ENCODE measurements at places on chromosomes 3 and 15.

DNA sequence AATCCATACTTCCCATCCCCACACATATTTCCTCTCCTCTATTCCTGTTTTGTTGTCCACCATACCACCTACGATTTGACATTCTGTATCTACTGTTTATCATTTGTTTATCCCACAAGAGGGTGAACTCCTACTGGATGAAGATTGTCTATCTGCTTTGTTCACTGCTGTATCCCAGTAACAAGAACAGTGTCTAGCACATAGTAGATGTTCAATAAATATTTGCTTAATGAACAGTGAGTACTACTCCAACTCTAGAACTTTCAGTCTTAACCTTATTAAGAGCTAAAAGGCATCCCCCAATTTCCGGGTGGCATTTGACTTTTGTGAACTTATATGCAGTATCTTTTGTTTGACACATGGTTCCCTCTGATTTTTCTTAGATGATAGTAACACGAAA, 1.3 kb downstream of the PYGO1 start:
- H3K4me1 ChIP-seq: peaks cover 10% of the 10 kb centered on the region
- peak overlapping the region; percentile 84 for H3K4me3 ChIP-seq
- no peaks in the 10 kb centered on the region for H3K36me3 ChIP-seq
- no peaks in the 10 kb centered on the region for H3K27me3 ChIP-seq

DNA sequence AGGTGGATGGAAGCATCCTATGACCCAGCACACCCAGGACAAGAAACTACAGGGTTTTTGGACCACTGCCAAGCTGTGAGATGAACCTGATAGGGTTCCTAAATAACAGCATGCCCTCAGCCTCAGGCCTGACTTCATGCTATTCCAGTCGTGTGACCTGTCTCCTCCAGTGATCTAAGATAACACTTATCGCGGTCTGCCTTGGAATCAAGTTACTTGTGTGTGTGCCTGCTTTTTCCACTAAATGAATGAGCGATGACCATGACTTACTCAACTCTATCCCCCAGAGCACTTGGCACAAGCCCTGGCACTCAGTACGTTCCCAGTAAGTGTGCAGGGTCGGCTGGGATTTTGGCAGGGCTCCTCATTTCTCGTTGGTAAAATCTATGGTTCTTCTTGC, 172.7 kb upstream of the TP63 start:
- H3K4me1 ChIP-seq: no peaks in the 10 kb centered on the region
- H3K4me3 ChIP-seq: no peak overlapping the region
- H3K36me3 ChIP-seq: no peaks in the 10 kb centered on the region
- no peaks in the 10 kb centered on the region for H3K27me3 ChIP-seq

GRCh38 chr15:39666677-39667076, 85.8 kb downstream of the THBS1 start:
- no peaks in the 10 kb centered on the region for H3K36me3 ChIP-seq
- peak; percentile 19 for DNase-seq
- H3K27ac ChIP-seq: 0 out of 2 replicates have a peak overlapping the region, but pooled peaks have one; percentile 26
- H3K27me3 ChIP-seq: no peaks in the 10 kb centered on the region

DNA sequence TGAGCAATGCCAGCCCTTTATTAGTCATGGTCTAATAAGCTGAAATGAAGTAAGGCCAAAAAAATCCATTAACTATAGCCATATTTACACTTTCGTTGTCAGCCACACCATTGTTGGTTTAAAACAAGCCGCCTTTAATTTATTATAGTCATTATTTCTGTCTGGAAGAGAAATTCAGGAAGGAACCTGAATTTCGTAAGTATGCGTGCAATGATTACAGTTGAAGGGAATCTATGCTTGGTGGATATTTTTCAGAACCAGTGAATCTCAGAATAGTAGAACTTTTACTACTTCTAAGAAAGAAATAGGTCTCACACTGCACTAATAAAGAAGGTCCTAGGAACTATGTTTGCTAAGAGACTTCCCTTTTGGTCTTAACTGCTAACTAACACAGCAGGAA, 59.1 kb downstream of the FAM43A start:
- H3K4me3 ChIP-seq: no peak overlapping the region
- no peak for DNase-seq
- H3K27me3 ChIP-seq: peaks cover 8% of the 10 kb centered on the region
- H3K36me3 ChIP-seq: no peaks in the 10 kb centered on the region

DNA sequence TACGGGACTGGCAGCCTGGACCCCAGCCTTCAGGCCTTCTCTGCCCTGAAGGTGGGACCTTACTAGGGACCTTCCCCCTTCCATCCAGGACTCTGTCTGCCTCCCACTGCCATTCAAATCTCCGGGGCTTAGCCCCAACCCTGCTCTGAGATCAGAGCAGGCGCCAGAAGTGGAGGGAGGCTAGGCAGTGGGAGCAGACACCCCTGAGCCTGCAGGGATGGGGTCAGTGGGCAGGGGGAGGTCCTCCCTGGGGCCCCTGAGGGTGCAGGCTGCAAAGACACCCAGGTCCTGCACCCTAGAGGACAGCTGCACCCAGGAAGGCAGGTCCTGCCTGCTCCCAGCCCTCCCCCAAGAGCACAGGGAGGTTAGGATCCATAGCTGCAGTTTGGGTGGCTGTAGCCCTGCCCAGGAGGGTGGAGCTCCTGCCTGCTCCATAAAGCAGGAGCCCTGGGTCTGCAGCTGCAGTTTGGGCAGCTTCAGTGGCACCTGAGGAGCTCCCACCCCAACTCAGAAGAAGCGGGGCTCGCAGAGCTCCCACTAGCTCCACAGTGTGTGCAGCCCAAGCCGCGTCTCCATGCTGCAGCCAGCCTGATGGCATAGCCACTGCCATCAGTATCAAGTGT, 8.1 kb upstream of the POC1A start:
- H3K4me1 ChIP-seq: no peaks in the 10 kb centered on the region
- no peaks in the 10 kb centered on the region for H3K36me3 ChIP-seq
- H3K27me3 ChIP-seq: no peaks in the 10 kb centered on the region
- H3K27ac ChIP-seq: no peak overlapping the region
- DNase-seq: no peak
